ENCODE measurements at places on chromosomes 3 and 15. TPM values are rescaled to one million over a fixed set of nuclear protein-coding genes. Genes with fewer than 3 reads are reported as not detected.

Gene SHC4
- 0.46 TPM for total RNA-seq

Gene FAM107A
- not detected for total RNA-seq

GRCh38 chr15:90266485-90266884 is 1.0 kb downstream of the NGRN start:
- H3K4me3 ChIP-seq = peak overlapping the region; percentile 95
- H3K27me3 ChIP-seq = no peaks in the 10 kb centered on the region
- DNase-seq = peak; percentile 19
- H3K27ac ChIP-seq = peak overlapping the region; percentile 96
- peaks cover 30% of the 10 kb centered on the region for H3K36me3 ChIP-seq

GRCh38 chr15:91491101-91491950 is 362.2 kb upstream of the SLCO3A1 start:
- H3K27me3 ChIP-seq = peaks cover 13% of the 10 kb centered on the region
- DNase-seq = no peak
- H3K4me1 ChIP-seq = peaks cover 8% of the 10 kb centered on the region
- H3K27ac ChIP-seq = no peak overlapping the region

Gene PLA2G4B
- 10.5 TPM for total RNA-seq

Gene THBS1
- 0.40 TPM for total RNA-seq

- H3K27me3 ChIP-seq = no peaks in the 10 kb centered on the region
- H3K4me3 ChIP-seq = no peak overlapping the region
- H3K27ac ChIP-seq = no peak overlapping the region
- H3K36me3 ChIP-seq = no peaks in the 10 kb centered on the region
- no peaks in the 10 kb centered on the region for H3K4me1 ChIP-seq
Observed at GRCh38 chr15:94445566-94446160, 214.3 kb downstream of the MCTP2 start.

- no peak overlapping the region for H3K27ac ChIP-seq
- H3K27me3 ChIP-seq = peaks cover 2% of the 10 kb centered on the region
- DNase-seq = no peak
- no peaks in the 10 kb centered on the region for H3K36me3 ChIP-seq
Observed at GRCh38 chr15:56286213-56286612, 42.5 kb upstream of the RFX7 start.

DNA sequence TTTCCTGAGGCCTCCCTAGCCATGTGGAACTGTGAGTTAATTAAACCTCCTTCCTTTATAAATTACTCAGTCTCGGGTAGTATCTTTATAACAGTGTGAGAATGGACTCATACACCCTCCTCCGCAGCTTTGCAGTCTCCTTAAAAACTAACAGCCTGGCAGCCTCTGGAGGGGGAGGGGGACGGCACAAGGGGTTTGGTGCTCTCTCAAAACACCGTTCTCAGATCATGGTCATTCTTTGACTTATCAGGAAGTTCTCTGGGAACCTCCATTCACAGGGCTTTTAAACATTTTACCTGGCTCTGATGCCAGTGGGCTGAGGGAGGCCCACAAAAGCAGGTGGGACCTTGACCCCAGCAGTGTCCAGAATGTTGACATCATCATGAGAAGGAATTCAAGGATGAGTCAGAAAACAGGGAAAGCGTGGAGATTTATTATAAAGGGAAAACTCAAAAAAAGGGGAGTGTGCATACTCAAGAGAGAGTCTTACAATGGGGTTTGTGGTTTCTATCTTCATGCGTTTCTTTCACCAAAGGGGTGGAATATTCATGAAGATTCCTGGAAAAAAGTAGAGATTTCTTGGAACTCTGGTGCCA is 43.9 kb downstream of the ONECUT1 start:
- H3K4me3 ChIP-seq = no peak overlapping the region
- peaks cover 30% of the 10 kb centered on the region for H3K27me3 ChIP-seq
- H3K4me1 ChIP-seq = no peaks in the 10 kb centered on the region
- H3K36me3 ChIP-seq = no peaks in the 10 kb centered on the region

DNA sequence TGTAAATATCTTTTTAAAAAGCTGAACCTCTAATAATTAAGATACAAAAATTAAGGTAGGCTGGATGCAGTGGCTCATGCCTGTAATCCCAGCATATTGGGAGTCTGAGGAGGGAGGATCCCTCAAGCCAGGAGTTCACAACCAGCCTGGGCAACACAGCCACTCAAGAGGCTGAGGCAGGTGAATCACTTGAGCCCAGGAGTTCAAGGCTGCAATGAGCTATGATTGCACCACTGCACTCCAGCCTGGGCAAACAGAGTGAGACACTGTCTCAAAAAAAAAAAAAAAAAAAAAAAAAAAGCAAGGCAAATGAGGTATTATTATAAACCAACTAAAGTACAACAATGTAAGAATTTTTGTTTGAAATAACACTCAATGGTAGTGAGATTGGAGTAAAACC is 47.6 kb downstream of the EFHB start:
- peaks cover 7% of the 10 kb centered on the region for H3K4me1 ChIP-seq
- no peak overlapping the region for H3K4me3 ChIP-seq

Gene GOLGA8T
- not detected for total RNA-seq

Gene EXD1
- total RNA-seq = not detected

DNA sequence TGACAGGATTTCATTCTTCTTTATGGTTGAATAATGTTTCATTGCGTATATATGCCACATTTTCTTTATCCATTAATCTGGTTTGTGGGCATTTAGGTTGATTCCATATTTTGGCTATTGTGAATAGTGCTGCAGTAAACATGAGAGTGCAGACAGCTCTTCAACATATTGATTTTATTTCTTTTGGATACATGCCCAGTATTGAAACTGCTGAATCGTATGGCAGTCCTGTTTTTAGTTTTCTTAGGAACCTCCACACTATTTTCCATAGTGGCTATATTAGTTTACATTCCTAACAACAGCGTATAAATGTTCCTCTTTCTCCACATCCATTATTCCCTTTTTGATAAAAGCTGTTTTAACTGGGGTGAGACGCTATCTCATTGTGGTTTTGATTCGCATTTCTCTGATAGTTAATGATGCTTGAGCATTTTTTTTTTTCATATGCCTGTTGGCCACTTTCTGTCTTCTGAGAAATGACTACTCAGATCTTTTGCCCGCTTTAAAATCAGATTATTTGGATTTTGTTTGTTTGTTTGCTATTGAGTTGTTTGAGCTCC is 21.7 kb downstream of the AQP9 start:
- no peak for DNase-seq
- H3K36me3 ChIP-seq = no peaks in the 10 kb centered on the region
- H3K4me1 ChIP-seq = no peaks in the 10 kb centered on the region
- peaks cover 31% of the 10 kb centered on the region for H3K27me3 ChIP-seq
- no peak overlapping the region for H3K27ac ChIP-seq

Gene BTLA
- total RNA-seq = 43.1 TPM

Gene LRRC15
- total RNA-seq = not detected

Gene CHRNB4
- total RNA-seq = not detected

Gene ALDH1A3
- not detected for total RNA-seq

All from activated CD4-positive, alpha-beta T cell treated with anti-CD3 and anti-CD28 coated beads, Interleukin-2, amount 10 ng/mL, durations not matched to agents 7 days and 5 days (primary cell).